ENCODE measurements at places on chromosomes 16 and 17.

DNA sequence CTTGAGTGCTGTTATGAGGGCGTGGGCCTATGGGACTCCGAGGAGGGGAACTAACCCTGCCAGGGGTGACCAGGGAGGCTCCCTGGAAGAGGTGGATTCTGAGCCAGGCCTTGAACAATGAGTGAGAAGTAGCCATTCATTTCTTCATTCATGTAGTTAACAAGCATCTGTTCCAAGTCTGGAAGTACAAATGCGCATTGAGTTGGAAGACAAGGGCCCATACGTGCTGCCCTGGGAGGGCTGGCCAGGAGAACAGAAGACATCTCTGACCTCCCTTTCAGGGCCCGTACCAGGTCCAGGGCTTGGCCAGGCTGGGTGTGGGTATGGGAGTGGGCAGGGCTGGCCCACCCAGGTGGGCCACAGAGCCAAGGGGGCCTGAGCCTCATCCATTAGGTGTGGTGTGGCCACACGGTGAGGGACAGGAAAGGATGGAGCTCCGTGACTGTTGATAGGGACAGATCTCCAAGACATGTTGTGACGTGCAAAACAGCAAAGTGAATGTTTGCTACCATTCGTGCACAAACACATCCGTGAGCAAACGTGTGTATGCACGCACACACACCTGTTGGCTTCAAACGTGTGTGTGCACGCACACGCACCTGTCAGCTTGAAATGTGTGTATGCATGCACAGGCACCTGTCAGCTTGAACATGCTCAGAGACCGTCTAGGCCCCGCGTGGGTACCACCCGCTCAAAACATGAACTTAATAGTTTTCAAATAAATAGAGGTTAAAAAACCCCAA, 46.8 kb downstream of the ZDHHC7 start:
- DNase-seq = no peak

DNA sequence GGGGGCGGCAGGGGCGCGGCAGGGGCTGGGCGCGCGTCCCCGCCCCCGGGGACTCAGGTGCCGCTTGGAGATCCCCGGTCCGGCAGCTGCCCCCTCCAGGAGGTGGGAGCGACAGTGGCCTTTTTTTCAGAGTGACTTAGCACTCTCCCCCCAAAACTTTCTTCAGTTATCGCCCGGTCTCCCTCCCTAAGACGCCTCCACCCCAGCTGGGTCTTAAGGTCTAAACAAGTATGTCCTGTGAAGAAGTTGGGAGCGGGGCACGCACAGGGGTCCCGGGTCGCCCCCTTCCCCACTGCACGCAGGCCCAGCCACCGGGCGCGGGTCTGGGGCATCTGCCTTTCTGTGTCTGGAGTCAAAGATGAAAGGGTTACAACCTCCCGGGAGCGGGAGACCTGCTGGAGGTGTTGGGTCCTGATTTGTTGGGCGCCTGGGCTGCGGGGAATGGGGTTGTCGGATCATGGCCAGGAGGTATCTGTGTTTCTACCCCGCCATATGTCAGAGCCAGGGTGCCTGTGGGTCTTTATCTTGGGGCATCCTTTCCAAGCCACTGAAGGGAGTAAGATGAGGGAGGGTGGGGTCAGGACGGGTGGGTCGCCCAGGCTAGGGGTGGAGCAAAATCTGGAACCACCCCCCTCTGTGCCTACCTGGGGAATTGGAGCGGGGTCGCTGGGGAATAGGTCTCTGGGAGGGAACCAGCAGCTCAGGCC, 757 bp downstream of the FMNL1 start:
- no peak for DNase-seq

DNA sequence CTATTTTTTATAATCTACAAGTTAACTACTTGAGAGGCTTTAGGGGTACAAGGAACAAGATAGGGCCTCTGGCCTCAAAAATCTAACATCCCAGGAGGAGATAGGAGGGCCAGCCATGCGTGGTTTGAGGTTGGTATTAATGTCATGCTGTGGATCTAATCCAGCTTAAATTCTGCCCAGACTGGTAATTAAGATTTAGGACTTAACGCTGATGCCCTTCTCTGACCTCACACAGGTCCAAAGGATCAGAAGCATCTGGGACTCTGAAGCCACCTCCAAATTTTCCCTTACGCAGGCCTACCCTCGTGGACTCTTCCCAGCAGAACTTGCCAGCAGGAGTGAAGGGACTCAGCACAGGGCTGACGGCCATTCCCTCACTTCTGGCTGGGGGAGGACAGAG, 15.1 kb downstream of the SLC6A4 start:
- DNase-seq = no peak

GRCh38 chr16:4495766-4496165, 19.6 kb downstream of the HMOX2 start:
- no peak for DNase-seq

DNA sequence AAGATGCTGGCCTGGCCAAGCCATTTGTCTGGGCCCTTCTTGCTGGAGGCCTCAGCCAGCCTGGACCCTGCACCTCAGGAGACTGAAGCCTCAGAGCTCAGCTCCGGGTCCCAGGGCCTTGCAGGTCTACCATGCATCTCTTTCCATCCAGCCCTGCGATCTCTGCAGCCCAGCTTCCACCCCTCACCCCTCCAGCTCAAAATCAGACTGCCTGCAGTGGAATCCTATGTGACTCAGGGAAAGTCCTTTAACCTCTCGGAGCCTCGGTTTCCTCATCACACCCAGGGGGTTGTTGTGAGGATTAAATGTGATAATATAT, 2.9 kb upstream of the B9D1 start:
- DNase-seq = no peak

GRCh38 chr16:3964686-3965290, 84.3 kb upstream of the CREBBP start:
- no peak for DNase-seq

DNA sequence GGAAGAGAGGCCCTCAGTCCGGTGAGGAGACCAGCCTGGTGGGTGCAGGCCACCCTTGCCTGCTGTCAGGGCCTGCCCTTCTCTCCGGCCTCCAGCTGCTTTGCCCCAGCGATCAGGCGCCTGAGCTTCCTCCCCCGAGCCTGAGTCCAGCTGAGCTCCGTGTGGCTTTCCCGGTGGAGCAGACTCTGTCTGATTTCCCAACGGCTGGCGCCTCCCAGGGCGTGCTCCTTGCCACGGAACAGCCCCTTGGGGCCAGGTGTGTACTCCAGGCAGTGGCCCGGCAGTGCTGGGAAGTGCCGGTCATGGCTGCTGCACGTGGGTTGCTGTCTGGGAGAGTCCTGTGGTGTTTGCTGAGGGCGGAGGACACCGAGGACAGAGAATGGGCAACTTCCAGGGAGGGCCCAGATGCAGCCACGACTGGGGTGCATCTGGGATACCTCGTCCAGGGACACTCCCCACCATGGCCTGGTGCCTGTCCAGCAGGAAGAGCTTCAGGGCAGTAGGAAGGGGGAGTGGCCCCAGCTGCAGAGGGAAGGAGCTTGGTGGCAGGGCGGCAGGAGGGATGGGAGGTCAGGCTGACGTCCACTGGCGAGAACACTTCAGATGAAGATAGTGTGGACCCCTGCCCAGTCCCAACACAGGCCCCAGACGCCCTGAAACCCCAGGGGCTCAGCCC, 22.5 kb downstream of the METRNL start:
- DNase-seq = no peak

DNA sequence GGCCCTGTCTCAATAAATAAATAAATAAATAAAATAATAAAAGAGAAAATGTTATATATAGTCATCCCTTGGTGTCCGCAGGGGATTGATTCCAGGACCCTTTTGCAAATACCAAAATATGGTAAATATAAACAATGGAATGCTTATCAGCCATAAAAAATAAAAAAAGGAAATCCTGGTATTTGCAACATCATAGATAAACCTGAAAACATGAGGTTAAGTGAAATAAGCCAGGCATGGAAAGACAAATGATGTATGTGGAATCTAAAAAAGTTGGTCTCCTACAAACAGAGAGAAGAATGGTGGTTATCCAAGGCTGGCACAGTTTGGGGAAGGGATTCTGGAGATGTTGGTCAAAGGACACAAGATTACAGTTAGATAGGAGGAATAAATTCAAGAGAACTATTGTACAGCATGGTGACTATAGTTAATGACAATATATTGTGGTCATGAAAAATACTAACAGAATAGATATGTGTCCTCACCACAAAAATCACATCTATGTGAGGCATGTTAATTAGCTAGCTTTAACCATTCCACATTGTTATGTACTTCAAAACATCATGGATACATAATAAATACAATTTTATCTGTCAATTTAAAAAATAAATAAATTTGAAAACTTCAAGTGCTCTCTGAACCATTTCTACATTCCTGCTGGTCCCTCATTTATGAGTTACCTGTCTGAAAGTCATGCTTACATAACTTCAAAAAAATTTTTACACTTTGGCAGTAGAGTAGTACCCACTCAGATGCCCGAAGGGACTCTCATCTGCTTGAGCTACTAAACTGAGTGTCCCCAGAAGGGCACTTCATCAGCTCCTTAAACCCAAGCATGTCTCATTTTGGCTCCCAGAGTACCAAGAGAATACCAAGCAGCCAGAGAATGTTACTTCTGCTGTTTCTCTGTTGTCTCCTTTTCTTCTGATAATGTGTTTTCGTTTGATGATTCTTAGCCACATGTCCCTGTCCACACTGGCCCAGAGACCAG, 26.6 kb downstream of the N4BP1 start:
- no peak for DNase-seq

DNA sequence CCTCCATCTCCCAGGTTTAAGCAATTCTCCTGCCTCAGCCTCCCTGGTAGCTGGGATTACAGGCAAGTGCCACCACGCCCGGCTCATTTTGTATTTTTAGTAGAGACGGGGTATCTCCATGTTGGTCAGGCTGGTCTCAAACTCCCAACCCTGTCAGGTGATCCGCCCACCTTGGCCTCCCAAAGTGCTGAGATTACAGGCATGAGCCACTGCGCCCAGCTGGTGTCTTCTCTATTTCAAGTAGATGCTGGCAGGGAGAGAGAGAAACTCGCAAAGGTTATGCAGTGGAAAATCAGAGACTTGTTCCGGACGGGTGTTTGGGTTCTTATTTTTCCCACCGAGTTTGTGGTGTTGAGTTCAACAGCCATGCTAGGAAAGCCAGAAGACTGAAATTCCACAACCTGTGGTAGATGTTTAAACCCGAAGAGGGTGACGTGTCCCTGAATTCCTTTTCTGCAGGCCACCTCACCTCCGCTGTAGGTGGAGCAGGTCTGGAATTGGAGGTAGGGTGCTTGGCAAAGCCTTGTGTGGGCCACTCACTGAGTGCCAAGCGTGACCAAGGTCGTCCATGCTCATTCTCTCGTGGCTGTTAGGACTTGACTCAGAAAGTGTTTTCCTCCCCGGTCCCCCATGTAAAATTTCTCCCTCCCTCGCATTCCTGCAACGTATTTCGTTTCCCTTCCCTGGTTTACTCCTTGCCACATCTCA, 7.3 kb upstream of the ZDHHC7 start:
- no peak for DNase-seq

DNA sequence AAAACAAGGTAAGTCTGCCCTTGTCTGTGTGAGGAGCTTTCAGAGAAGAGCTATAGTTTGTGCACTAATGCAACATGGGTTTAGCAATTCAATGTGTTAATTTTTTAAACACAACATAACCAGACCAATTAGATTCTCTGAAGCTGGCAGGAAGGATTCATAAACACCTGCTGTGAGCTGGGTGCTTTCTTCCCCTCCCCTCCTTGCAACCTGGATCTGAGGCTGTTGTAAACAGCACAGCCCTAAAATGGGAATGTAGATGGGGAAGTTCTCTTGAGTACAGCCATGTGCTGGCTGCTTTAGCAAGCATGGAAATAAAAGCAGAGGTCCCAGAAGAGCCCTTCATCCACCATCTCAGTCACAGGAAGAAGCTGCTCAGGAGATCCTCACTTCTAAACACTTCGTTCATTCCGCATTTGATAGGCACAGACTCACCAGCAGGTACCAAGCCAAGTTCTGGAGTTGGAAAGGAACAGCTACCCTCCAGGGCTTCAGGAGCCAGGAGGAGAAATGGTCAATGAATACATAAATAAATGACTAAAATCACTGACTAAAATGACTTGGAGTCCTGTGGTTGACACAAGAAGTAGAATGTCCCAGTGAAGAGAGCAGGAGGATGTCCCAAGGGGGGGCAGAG, 21.7 kb downstream of the AXIN2 start:
- no peak for DNase-seq

DNA sequence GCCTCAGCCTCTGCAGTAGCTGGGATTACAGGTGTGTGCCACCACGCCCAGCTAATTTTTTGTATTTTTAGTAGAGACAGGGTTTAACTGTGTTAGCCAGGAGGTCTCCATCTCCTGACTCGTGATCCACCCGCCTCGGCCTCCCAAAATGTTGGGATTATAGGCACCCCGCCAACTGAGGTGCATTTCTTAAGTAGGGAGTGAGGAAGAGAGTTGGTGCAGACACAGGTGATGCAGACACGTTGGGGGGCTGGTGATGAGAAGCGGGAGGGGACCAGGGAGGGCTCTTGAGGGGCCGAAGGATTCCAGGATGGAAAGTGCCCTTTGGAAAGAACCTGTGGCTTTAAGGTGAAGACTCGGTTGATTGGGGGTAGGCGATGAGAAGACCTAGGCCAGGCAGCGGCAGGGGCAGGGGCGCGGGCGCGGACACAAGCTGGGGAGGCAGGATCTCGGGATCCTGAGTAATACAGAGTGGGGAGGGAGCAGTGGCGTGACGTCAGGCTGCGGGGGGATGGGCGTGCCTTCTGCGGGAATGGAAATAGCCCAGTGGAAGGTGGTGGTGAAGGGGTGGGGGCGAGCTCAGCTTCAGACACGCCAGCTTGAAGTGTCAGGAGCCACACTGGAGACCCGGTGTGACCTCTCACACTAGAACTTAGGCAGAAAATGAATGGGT, 2.5 kb upstream of the ATP6V0C start:
- peak; percentile 84 for DNase-seq

- no peak for DNase-seq
Observed at GRCh38 chr17:35981908-35982330, 622 bp upstream of the CCL16 start.

- DNase-seq = no peak
Observed at GRCh38 chr16:25192096-25192495, 24.7 kb upstream of the AQP8 start.

GRCh38 chr16:4891886-4892216, 44.6 kb downstream of the UBN1 start:
- DNase-seq = no peak

DNA sequence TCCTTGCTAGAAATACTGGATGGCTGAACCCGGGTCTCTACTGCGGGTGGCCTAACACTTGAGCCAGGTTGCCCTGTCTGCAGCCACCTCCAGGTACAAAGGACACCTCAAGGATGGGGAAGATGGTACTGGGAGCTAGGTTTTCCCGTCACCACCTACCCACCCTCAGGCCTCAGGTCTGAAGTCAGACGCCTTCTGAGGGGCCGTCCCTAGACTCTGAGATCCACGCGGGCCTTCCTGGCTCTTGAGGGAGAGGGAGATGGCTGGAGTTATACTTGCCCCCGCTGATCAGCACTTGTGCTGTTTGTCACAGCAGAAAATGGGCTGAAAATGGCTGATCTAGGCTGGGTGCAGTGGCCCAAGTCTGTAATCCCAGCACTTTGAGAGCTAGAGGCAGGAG, 10.6 kb downstream of the TRPV3 start:
- DNase-seq = no peak

DNA sequence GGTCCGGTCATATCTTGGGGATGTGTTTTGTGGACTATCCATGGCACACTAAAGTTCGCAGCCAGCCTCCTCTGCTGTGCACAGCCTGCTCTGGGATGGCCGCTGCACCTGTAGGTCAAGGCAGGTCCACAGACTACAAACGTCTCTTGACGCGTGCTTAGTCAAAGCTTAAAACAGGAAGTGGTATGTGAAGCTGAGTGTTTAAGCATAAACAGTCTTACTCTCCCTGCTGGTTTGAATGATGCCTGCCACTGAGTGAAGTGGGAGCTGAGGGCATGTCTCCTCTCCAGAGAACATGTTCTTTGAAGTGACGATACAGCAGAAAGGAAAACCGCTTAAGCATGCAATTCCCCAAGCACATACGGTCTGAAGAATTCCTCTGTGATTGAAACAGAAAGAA, 365.6 kb downstream of the SLC39A11 start:
- no peak for DNase-seq

- DNase-seq = no peak
Observed at GRCh38 chr17:66535611-66536010, 233.2 kb downstream of the PRKCA start.
